SK-N-DZ (cell line): ENCODE measurements at places on chromosomes 1 and 21.

GRCh38 chr1:246000638-246001015, 506.5 kb downstream of the SMYD3 start:
- no peak for DNase-seq

GRCh38 chr1:101898137-101898536, 98.6 kb downstream of the OLFM3 start:
- DNase-seq, result no peak

GRCh38 chr21:42293649-42294272, 21.4 kb downstream of the TFF3 start:
- no peak for DNase-seq

GRCh38 chr1:41856151-41856943, 62.4 kb downstream of the HIVEP3 start:
- no peak for DNase-seq

GRCh38 chr1:94463765-94464330, 45.7 kb downstream of the ABCD3 start:
- peak; percentile 2 for DNase-seq

GRCh38 chr1:150995896-150996295, 10.8 kb downstream of the MINDY1 start:
- no peak for DNase-seq

DNA sequence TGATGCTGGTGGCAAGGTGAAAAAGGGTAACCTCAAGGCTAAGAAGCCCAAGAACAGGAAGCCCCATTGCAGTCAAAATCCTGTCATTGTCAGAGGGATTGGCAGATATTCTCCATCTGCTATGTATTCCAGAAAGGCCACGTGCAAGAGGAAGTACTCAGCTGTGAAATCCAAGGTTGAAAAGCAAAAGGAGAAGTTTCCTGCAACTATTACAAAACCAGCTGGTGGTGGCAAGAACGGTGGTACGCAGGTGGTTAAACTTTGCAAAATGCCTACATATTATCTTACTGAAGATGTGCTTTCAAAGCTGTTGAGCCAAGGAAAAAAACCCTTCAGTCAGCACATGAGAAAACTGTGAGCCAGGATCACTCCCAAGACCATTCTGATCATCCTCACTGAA, 13.7 kb upstream of the VPS45 start:
- DNase-seq, result no peak
